Liver (tissue), 10 donors: ENCODE measurements at places on chromosomes 7 and 10. TPM values are rescaled to one million over a fixed set of nuclear protein-coding genes. Genes with fewer than 3 reads are reported as not detected.
A peak's percentile ranks its signal among the peaks of the same experiment; 100 is the strongest.

DNA sequence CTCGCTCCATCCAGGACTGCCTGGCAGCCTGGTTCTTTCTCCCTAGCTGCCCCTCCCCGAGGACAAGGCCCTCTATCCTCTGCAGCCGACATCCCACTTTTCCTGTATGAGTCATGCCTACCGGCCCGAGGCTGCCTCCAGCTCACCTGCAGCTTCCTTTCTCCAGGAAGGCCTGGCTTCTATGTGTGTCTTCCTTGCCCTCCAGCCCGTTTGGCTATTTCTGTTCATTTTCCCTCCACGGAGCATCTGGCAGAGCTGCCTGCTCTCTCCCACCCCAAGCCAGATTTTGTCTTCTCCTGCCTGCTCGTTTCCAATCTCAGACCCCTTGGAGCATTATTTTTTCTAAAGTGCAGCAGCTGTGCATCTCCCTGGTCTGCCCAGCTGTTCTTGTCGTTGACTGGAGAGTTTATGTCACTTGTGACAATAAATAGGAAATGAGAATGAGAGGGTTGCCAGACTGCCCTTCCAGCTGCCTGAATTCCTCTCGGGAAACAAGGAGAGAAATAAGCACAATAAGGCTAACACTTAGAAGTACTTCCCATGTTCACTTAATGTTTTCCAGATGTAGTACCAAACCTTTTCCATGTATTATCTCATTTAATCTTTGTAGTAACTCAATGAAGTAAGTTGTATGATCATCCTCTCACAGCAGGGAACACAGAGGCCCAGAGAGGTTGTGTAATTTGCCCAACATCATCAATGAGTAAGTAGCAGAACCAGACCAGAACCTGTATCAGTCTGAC lies 19.7 kb downstream of the UBTD1 start:
- H3K36me3 ChIP-seq, result no peaks in the 10 kb centered on the region
- H3K27me3 ChIP-seq, result no peaks in the 10 kb centered on the region
- peaks cover 11% of the 10 kb centered on the region for H3K4me1 ChIP-seq
- no peak overlapping the region for H3K27ac ChIP-seq
- H3K4me3 ChIP-seq, result no peak overlapping the region

DNA sequence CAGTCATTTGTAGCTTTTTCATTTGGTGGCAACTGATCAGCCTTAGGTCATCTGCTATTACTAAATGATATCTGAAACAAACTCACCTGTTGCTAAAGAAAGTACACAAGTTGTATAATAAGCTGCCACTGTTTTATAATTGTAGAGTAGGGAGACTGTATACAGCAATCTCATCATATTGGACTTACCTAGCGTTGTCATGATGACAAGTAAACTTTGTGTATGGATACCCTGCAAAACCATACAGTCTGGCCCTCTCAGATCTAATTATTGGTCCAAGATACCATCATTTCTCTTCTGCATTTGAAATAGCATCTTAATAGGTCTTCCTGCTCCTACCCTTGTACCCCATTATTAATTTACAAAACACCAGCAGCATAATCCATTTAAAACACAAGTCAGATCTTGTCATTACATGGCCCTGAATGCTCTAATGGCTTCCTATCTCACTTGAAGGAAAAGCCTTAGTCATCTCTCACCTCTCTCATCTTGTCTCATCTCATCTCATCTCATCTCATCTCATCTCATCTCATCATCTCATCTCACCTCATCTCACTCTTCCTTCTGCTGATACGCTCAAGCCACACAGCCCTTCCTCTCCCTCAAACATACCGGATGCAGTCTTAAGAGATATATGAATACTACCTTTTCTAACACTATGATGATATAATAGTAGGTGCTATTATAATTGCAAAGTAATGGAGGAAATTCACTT lies 540.6 kb downstream of the MDFIC start:
- no peaks in the 10 kb centered on the region for H3K36me3 ChIP-seq
- H3K27ac ChIP-seq, result no peak overlapping the region
- H3K4me3 ChIP-seq, result no peak overlapping the region
- no peaks in the 10 kb centered on the region for H3K27me3 ChIP-seq
- no peak for DNase-seq

- no peak for DNase-seq
- no peak overlapping the region for H3K4me3 ChIP-seq
- no peaks in the 10 kb centered on the region for H3K36me3 ChIP-seq
- no peaks in the 10 kb centered on the region for H3K4me1 ChIP-seq
- H3K27me3 ChIP-seq, result no peaks in the 10 kb centered on the region
Measured at GRCh38 chr10:31071232-31072005, 39.8 kb upstream of the ZNF438 start.

- DNase-seq, result no peak
- H3K27me3 ChIP-seq, result no peaks in the 10 kb centered on the region
Measured at GRCh38 chr10:98144985-98145384, 10.5 kb downstream of the R3HCC1L start.

GRCh38 chr10:1057106-1057657 lies 997 bp downstream of the WDR37 start:
- no peaks in the 10 kb centered on the region for H3K27me3 ChIP-seq
- H3K4me1 ChIP-seq, result peaks cover 51% of the 10 kb centered on the region
- H3K27ac ChIP-seq, result peak overlapping the region; percentile 84
- DNase-seq, result peak; percentile 44
- H3K4me3 ChIP-seq, result peak overlapping the region; percentile 97

DNA sequence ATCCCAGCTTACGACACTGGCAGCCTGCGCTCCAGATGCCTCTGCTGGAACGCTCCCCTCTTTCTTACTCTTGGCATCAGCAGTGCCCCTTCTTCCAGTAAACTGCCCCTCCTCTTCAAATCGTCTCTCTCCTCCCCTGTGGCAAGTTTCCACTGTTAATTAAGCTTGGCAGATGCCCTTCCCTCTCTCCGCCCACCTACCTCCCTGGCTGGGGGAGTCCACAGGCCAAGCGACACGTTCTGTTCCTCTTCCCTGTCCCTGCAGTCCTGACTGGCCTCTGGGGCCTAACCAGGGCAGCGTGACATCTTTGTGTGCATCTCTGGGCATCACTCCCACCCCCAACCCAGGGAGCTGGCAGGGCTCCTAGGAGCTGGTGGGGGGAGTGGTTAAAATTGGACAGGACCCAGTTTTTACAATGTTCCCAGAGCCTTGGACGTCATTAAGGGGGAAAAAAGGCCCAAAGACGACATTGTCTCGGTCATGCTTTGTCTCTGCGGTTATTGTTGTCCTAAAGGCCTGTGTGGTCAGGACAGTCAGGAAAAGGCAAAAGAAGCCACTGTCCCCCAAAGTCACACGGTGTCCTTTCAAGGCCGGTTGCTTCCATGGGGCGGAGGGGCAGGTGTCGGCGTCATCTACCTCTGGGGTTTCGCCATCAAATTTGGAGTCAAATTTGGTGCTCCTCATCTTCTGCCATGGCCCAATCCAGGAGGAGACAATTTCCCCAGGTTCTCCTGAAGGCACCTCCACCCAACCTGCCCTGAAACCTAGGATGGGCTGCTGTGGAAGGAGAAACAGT lies 54.2 kb downstream of the DLG5 start:
- H3K36me3 ChIP-seq, result no peaks in the 10 kb centered on the region
- no peak overlapping the region for H3K4me3 ChIP-seq
- no peak overlapping the region for H3K27ac ChIP-seq
- H3K4me1 ChIP-seq, result no peaks in the 10 kb centered on the region
- no peak for DNase-seq

DNA sequence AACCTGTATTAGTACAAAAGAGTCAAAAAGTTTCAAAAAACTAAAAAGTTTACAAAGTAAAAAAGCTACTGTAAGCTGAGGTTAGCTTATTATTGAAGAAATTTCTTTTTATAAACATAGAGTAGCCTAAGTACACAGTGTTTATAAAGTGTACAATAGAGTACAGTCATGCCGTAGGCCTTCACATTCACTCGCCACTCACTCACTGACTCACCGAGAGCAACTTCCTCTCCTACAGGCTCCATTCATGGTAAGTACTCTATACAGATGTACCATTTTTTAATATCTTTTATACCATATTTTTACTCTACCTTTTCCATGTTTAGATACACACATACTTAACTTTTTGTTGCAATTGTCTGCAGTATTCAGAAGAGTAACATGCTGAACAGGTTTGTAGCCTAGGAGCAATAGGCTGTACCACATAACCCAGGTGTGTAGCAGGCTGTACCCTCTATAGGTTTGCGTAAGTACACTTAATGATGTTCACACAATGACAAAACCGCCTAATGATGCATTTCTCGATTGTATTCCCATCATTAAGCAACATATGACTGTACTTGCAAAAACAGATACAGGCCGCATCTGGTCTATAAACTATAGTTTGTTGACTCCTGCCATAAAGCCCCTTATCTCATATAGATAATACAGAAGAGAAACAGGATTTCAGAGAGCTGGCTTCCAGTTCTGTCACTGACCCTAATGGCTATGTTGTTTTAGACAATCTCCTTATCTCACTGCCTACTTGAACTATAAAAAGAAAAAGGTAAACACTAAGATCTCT lies 438.8 kb downstream of the HTR7 start:
- no peak for DNase-seq
- no peaks in the 10 kb centered on the region for H3K36me3 ChIP-seq
- no peak overlapping the region for H3K27ac ChIP-seq
- H3K4me3 ChIP-seq, result no peak overlapping the region

GRCh38 chr7:25906003-25906402 lies 246.0 kb upstream of the NFE2L3 start:
- H3K27me3 ChIP-seq, result no peaks in the 10 kb centered on the region
- no peak overlapping the region for H3K27ac ChIP-seq
- H3K4me3 ChIP-seq, result no peak overlapping the region
- H3K4me1 ChIP-seq, result no peaks in the 10 kb centered on the region

- H3K27ac ChIP-seq, result peak within 1 kb of the TSS; percentile 97
- no peaks in the 10 kb centered on the region for H3K27me3 ChIP-seq
- H3K4me1 ChIP-seq, result peaks cover 32% of the 10 kb centered on the region
- peak within 1 kb of the TSS; percentile 100 for H3K4me3 ChIP-seq
Measured at GRCh38 chr10:92689663-92690210, at the start of gene HHEX. HHEX (plus strand) TSS chr10:92689955; CDS start chr10:92689987, 32 bp downstream.

- H3K4me1 ChIP-seq, result peaks cover 13% of the 10 kb centered on the region
- peak overlapping the region; percentile 85 for H3K27ac ChIP-seq
- H3K4me3 ChIP-seq, result peak overlapping the region; percentile 96
- DNase-seq, result no peak
Measured at GRCh38 chr10:26696786-26697162, 727 bp upstream of the PDSS1 start.

- peak; percentile 63 for DNase-seq
- H3K27me3 ChIP-seq, result no peaks in the 10 kb centered on the region
- no peaks in the 10 kb centered on the region for H3K4me1 ChIP-seq
- peaks cover 32% of the 10 kb centered on the region for H3K36me3 ChIP-seq
- H3K27ac ChIP-seq, result no peak overlapping the region
Measured at GRCh38 chr7:130875265-130875741, 141.3 kb upstream of the KLF14 start.

DNA sequence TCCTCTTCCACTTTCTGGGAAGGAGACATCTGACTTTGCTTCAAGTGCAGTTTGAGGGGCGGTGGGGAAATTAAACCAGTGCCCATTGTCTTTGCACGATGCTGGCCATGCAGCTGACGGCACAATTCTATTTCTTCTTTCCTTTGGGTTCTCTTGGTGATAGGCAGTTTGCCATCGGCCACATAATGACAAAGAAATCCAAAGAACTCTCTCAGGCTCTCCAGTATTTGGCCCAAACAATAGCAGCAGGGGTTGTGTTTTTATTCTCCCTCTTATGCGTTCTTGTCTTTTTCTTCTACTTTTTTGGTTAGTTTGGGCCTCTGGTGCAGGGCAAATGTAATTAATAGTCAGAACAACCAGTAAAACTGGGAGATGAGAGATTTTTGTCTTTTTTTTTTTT lies 147.0 kb downstream of the EMX2 start:
- H3K27me3 ChIP-seq, result peaks cover 4% of the 10 kb centered on the region
- H3K27ac ChIP-seq, result no peak overlapping the region
- no peak for DNase-seq

DNA sequence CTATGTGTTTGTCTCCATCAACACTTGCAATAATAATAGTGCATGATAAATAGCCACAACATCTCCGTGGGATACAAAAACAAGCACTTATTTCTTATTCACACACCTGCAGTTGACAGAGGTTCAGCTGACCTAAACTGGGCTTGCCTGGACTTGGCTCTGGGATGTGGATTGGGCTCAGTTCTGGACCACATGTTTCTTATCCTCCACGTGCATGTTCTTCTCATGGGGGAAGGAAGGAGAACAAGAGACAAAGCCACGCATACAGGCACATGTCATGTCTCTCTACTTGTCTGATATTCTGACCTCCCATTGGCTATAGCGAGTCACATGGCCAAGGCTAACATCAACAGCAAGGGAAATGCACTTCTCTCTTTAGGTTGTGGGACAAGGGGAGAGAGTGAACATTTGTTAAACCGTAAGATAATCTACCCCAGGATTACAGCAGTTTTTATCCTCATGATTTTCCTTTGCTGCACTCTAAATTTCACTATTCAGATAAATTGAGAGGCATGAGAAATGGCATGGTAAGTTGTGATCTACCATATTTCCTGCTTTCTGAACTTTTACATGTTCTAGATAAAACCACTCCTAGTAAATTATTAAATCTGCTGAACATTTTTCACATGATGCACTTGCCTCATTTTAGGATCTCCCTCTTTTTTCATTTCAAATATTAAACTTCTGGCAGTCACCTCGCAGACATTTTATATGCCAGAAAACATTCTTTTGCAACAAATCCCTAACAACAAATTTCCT lies 33.7 kb downstream of the CFAP58 start:
- no peak overlapping the region for H3K4me3 ChIP-seq
- DNase-seq, result no peak
- no peaks in the 10 kb centered on the region for H3K36me3 ChIP-seq

DNA sequence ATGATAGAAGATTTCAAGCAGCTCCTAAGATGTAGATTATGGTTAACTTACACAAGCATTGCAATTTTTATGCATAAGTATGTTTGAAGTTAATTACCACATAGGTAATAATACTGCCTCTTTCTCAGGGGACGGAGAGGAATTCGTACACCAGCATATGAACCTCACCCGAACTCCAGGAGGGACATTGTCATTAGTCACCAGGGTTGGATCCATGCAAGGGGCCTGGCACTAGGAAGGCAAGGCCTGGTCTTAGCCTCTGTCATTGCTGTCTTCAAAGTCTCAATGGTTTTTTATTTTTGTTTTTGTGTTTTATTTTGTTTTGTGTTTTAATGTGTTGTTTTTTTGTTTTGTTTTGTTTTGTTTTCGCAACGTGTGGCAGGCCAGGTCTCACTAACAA lies 145.6 kb upstream of the PPP2R2D start:
- no peak overlapping the region for H3K4me3 ChIP-seq
- H3K27me3 ChIP-seq, result no peaks in the 10 kb centered on the region
- no peaks in the 10 kb centered on the region for H3K36me3 ChIP-seq
- no peaks in the 10 kb centered on the region for H3K4me1 ChIP-seq

- H3K4me1 ChIP-seq, result peaks cover 3% of the 10 kb centered on the region
- no peak overlapping the region for H3K4me3 ChIP-seq
- H3K36me3 ChIP-seq, result peaks cover 18% of the 10 kb centered on the region
- DNase-seq, result no peak
- no peak overlapping the region for H3K27ac ChIP-seq
Measured at GRCh38 chr10:49534670-49535381, 4.1 kb downstream of the ERCC6 start.

Gene HOXA5
- total RNA-seq, result 2.1 TPM

Gene SLC26A3
- total RNA-seq, result under 0.01 TPM

Gene FEZF1
- not detected for total RNA-seq

Gene GRID2IP
- 0.08 TPM for total RNA-seq

Gene RADIL
- total RNA-seq, result 0.14 TPM

Gene FAM24B
- total RNA-seq, result 2.0 TPM

Gene CPED1
- total RNA-seq, result 58.0 TPM
